Central memory CD8-positive, alpha-beta T cell (primary cell): ENCODE measurements at places on chromosomes 5 and 9.

DNA sequence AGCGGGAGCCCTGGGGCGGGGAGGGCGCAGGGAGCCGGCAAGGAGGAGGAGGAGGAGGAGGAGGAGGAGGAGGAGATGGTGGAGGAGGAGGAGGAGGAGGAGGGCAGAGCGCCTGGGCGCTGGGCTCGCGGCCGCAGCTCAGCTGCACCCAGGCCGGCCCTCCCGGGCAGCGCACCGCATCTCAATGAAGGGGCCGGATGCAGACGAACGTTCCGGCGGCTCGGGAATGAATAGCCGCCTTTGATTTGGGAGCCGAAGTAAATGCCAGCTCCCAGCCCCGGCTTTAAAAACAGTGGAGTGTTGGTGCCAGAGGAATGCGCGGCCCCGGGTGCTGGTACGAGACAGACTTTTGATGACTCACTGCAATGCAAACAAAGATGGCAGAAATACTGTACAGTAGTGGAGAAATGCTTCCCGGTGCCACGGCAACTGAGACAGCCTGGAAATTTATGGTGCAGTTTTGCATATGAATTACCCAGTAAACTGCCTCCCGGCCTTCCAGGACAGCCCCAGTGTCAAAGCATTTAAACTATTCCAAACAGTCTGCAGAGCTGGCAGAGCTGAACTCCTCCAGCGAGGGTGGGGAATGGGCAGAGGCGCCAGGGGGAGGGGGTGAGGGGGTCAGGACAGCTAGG lies 43.1 kb downstream of the NACC2 start:
- DNase-seq: no peak

GRCh38 chr9:21513431-21513830 lies 31.3 kb upstream of the IFNE start:
- DNase-seq: no peak

GRCh38 chr9:107054146-107054545 lies 191.2 kb downstream of the ZNF462 start:
- DNase-seq: no peak

GRCh38 chr9:69385581-69386033 lies 60.6 kb downstream of the ENTREP1 start:
- no peak for DNase-seq

DNA sequence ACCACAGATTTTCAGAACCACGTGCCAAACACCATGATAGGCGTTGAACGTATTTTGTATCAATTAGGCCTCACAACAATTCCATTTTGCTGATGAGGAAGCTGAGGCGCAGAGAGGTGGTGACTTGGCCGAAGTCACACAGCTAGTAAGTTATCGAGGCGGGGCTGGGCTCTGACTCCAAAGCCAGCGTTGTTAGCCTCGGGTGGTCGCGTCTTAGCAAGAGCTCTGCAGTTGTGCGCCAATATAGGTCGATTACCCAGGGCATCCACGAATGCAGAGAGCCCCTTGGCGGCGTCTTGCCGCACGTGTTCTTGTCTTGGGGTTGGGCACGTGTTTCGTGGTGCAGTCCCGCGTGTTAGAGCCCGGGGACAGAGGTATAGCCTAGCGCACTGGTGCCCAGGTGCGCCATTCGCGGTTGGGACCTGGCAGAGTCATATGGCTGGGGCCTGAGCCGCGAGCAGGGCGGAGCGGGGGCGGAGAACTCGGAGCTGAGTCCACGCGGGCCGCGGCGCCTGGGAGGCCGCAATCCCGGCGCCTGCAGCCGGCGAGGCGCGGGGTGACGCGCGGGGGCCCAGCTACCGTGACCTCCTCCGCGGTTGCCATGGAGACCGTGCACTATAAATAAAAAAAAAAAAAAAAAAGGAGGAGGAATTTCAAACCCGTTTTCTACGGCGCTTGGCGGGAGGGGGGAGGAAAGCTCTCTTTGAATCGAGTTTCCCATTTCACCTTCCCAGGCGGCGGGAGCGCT lies 62.3 kb downstream of the CXXC5 start:
- DNase-seq: peak; percentile 75

DNA sequence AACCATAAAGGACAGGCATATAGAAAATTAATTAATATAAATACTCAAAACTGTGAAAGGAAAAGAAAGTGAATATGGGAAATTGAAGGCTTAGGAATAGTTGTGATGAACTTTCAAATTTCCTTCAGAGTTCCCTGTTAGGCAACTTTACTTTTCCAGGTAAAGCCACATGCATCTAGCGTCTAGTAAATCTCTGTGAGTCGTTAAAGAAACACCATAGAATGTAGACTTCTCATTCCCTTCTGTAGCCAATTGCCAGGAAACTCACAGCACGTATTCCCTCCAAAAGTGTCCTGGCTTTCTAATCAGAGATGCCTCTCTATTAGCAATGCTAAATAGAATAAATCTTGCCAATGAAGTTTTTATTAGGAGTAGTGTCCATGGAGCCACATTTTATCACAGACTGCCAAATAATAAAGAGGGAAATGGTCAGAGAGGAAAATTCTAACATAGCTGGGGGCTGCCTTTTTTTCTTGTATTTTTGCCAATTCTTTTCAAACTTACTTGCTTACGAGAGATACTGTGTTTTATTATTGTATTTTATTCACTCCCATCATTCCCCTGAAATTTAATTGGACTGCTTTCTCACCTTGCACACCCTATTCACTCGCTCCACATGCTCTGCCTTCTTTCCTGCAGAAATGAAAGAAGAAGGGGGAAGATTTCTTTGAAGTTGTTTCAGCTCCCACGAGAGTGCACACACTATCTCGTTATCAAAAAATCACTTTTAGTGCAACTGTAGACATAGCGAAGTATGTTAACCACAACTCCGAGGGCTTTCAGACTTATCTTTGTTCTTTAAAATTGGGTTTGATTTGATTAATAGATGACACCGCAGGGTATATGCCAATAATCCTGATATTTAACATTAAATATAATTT lies 439.0 kb downstream of the CSNK1G3 start:
- no peak for DNase-seq

DNA sequence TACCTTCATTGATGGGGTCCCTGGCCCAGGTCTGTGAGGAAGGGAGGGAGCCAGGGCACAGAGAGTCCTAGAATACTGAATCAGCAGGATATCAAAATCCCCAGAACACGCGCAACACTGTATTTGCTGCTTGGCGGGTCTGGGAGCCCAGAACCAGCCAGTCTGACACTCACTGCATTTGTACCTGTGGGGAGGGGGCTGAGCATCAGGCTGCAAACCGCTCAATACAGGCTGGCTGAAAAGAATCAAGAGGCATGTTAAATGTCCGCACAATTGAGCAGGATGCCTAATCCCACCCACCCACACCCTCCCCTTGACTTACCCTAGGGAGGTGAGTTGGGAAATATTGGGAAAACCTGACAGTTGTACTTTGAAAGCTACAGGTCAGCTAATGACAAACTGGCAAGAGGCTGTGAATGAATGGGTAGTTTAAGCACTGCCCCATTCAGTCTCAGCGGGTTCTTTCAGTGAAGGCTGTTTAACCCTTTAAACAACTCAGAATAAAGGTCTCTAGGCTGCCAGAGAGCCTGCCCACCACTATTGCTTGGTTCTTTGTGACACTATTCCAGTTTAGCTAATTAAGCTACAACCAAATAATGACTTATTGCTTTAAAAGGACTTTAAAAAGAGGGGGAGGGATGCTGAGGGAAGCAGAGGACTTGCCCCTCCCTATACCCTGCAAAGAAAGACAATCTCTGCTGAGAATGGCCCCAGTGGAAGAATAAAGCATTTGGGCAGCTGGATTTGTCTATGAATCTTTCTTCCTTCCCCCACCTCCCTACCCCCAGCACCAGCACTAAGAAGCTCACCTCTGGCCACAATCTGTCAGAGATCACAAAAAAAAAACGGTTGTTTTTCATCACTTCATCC lies 5.0 kb downstream of the SPRY4 start:
- DNase-seq: no peak

GRCh38 chr5:17732351-17732923 lies 98.2 kb downstream of the TAF11L14 start:
- DNase-seq: no peak

- DNase-seq: no peak
Measured at GRCh38 chr5:40578501-40579451, 100.9 kb upstream of the PTGER4 start.

DNA sequence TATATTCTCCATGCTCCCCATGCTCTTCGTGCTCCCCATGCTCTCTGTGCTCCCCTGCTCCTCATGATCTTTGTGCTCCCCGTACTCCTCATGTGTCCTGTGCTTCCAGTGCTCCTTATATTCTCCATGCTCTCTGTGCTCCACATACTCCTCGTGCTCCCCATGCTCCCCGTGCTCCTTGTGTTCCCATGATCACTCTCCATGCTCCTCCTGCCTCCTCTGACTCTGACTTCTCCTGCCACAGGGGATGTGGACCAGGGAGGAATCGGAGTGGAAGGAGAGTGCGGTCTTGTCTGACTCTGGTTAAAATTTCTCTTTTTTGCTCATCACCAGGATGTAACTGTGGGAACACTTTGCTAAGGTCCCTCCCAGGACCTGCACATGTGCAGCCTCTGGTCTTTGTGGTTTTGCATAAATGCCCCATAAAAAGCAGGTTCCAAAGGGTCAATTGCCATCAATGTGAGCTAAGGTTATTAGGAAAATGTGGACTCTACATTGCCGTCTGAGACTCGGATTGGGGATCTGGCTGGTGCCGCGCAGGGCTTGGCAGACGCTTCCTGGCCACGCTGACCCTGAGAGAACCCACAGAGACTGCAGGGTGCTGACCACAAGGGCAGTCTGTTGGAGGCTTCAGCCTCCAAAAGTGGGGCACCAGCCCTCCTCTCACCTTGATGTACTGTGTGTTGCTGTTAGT lies 52.5 kb downstream of the TRIP13 start:
- no peak for DNase-seq

DNA sequence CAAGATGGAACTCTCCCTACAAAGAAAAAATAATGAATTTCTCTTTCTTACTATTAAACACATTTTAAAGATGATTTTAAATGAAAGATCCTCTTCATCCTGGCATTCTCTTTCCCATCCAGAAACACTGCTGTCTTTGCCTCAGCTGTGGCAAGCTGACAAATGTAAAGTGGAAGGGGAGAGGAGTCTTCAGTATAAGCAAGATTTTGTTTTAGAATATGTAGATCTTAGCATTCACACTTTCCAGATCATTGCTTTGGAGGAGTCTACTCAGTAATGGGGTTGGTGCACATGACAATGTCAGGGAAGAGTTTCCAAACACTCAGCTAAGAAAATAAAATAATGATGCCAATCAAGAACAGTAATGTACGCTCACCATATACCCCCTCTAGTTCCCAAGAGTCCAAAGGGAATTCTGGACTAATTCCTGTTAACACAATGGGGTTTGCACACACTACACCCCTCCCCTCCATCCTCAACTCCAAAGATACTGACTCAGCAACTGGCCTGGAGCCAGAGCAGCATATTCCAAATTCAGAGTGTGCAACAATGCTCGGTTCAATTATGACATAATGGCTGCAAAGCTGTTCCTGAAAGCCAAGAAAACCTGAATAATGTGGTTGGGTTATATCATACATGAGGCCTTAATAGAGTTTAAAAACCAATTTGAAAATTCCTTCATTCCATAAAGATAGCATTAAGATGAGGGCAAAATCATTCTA lies 4.6 kb downstream of the C5orf63 start:
- DNase-seq: no peak

- no peak for DNase-seq
Measured at GRCh38 chr9:123394291-123395235, 38.6 kb downstream of the CRB2 start.

- DNase-seq: no peak
Measured at GRCh38 chr5:170466988-170467707, 36.7 kb upstream of the KCNIP1 start.

GRCh38 chr5:61732369-61732768 lies 400.3 kb downstream of the ZSWIM6 start:
- no peak for DNase-seq

GRCh38 chr5:119966028-119966427 lies 336.7 kb downstream of the FAM170A start:
- no peak for DNase-seq

GRCh38 chr9:81379655-81380054 lies 309.7 kb downstream of the TLE1 start:
- DNase-seq: no peak

GRCh38 chr5:15550502-15551112 lies 50.6 kb downstream of the FBXL7 start:
- no peak for DNase-seq

DNA sequence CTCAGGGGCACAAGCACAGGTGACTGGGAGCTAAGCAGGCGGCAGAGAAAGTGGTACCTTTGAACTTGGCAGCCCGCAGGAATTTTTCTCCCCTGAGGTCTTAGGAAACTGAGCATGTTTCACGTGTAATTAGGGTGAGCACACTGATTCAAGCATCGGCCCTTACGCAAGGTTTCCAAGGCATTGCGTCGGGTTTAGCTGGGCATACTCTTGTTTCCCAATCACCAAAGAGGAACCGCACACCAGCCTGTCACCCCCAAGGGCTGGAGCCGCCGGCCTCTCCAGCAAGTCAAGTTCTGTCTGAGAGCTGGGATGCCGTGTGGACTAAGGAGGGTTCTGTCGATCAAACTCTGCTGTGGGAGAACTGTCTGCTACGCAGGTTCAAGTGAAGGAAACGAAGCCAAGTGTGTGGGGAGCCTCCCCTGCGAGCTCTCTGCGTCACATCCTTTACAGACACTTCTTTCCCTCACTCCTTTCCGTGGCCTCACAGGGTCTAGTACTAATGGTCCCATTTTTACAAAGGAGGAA lies 53.0 kb downstream of the ERGIC1 start:
- DNase-seq: no peak

- DNase-seq: no peak
Measured at GRCh38 chr9:134111064-134111463, 24.8 kb upstream of the WDR5 start.

DNA sequence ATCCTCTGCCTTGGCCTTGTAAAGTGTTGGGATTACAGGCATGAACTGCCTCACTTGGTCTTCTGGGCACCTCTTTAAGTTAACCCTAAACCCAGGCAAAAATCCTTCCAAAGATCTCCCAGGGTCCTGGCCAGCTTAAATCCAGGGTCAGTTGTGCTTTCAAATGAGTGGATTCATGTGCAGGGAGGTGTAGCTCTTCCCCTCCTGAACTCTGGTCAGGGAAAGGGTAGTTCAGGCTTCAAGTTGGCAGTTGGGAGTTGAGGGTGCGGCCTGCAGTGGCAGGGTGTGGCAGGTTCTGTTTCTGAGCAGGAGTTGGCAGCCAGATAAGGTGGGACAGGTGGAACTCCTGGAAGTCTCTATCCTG lies 3.6 kb downstream of the HNRNPAB start:
- DNase-seq: no peak

GRCh38 chr9:19379697-19380046 lies 364 bp downstream of the RPS6 start:
- DNase-seq: no peak

GRCh38 chr5:119439140-119439631 lies 13.1 kb upstream of the HSD17B4 start:
- no peak for DNase-seq
